ENCODE measurements at places on chromosomes 3 and 15.

- H3K4me3 ChIP-seq = no peak overlapping the region
- peaks cover 25% of the 10 kb centered on the region for H3K27me3 ChIP-seq
- H3K4me1 ChIP-seq = peaks cover 30% of the 10 kb centered on the region
- no peak overlapping the region for H3K27ac ChIP-seq
Measured at GRCh38 chr3:158111861-158112260, 2.0 kb downstream of the RSRC1 start.

- H3K4me3 ChIP-seq = no peak overlapping the region
- H3K27ac ChIP-seq = no peak overlapping the region
- no peaks in the 10 kb centered on the region for H3K27me3 ChIP-seq
- no peaks in the 10 kb centered on the region for H3K4me1 ChIP-seq
Measured at GRCh38 chr3:27607370-27607769, 114.8 kb downstream of the EOMES start.

DNA sequence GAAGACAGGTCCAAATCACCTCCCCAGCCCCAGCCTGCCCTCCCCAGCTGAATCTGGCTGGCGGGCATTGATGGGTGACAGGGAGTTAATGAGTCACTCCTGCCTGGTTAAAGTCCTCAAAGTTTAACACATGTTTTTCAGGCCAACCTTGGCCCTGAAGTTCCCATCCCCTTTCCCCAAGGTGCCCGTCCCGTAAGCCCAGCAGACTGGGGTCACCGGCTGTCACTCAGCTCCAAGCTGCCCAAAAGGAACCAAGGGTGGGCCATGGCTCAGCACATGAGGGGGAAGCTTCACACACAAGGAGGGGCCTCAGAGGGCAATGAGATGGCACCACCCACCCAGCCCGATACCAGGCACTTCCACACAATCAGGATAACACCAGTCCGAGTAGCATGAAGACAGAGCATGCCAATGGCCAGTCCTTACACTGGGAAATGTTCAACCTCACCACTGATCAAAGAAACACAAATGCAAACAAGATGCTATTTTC is 10.2 kb upstream of the KLF15 start:
- H3K4me1 ChIP-seq = no peaks in the 10 kb centered on the region
- H3K27ac ChIP-seq = no peak overlapping the region
- H3K4me3 ChIP-seq = no peak overlapping the region
- no peaks in the 10 kb centered on the region for H3K36me3 ChIP-seq

DNA sequence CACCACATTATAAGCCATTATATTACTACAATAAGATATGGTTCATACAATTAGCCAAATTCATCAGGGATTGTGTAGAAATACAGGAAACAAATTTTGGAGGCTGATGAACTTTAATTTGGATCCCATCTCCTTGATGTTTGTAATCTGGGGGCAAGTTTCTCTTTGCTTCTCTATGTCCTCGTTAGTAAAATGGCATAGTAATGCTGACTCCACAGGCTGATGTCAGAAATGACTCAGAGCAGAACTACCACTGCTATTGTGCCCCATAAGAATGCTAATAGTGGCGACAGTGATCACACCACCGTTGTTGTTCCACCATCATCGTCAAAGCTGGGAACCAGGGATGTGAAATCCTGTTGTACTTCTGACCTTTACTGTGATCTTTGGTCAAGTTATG is 722.3 kb upstream of the LMCD1 start:
- no peaks in the 10 kb centered on the region for H3K27me3 ChIP-seq
- H3K36me3 ChIP-seq = no peaks in the 10 kb centered on the region
- H3K4me1 ChIP-seq = no peaks in the 10 kb centered on the region
- no peak for DNase-seq

DNA sequence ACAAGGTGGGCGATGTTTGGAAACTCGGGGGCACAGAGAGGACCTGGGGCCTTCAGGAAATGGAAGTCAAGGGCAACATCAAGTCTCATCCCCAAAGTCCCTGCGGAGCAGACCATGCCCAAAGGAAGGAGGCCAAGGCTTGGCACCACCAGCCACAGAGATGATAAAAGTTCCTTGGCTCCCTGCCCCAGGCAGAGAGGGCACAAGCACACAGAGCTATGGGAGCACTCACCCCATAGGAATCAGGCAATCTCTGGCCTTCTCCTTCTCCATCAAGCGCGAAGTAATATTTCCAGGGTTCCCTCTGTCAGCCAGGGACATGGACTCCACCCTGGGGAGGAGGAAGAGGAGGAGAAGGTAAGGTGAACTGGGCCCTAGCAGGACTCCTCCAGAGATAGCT is 7.9 kb downstream of the ACAA1 start:
- no peaks in the 10 kb centered on the region for H3K4me1 ChIP-seq
- peaks cover 98% of the 10 kb centered on the region for H3K36me3 ChIP-seq
- DNase-seq = no peak
- H3K4me3 ChIP-seq = no peak overlapping the region
- no peaks in the 10 kb centered on the region for H3K27me3 ChIP-seq

GRCh38 chr3:112857526-112857925 is 10.9 kb upstream of the CD200R1L start:
- DNase-seq = peak; percentile 58
- H3K27ac ChIP-seq = no peak overlapping the region
- H3K4me3 ChIP-seq = no peak overlapping the region

DNA sequence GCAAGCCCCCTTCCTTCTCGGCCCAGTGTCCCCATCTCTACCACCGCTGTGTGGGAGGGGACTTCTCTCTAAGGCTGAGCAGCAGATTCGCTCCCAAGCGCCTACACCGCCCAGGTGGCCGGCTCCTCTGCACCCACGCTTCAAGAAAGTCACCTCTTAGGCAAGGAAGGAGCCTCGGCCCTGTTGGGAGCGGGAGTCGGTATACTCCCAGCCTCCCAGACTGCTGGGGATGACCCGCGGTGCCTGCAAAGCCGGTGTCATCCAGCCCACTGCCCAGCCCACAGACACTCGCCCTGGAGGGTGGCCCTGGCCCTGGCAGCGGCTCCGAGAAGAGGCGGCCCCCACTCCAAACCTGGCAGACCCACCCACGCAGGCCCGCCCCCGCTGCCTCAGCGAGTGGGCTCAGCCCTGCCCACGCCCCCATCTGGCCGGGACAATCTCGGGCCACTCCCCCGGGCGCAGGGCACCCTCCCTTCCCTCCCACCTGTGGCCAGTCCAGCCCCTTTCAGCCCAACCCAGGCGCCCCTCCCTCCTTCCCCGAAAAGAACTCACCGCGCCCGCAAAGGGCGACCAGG is 396 bp downstream of the CHRNB4 start:
- H3K4me3 ChIP-seq = peak overlapping the region; percentile 32
- DNase-seq = no peak
- H3K27me3 ChIP-seq = peaks cover 3% of the 10 kb centered on the region
- no peak overlapping the region for H3K27ac ChIP-seq
- H3K36me3 ChIP-seq = no peaks in the 10 kb centered on the region

- no peaks in the 10 kb centered on the region for H3K27me3 ChIP-seq
- H3K36me3 ChIP-seq = no peaks in the 10 kb centered on the region
- H3K4me3 ChIP-seq = peak overlapping the region; percentile 83
- peak; percentile 48 for DNase-seq
Measured at GRCh38 chr3:183253528-183254486, 754 bp downstream of the B3GNT5 start.

- DNase-seq = peak; percentile 78
- H3K36me3 ChIP-seq = no peaks in the 10 kb centered on the region
- H3K4me3 ChIP-seq = no peak overlapping the region
Measured at GRCh38 chr3:149717391-149718056, 34.8 kb downstream of the COMMD2 start.

DNA sequence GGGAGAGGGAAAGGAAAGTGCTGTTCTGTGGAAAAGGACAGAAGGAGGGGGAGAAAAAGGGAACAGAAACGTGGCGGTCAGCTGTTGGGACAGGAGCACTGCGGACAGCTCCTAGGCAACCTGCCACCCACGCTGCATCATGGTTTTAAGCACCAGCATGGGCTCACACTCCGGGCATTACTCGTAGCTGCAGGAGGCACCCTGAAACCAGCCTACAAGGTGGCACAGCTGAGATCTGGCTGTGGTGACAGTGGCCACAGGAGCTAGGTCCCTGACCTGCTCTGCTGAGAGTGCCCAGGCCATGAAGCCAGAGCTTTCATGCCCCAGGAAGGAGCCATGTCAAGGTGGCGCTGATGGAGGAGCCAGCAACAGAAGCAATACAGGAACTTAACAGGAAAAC is 161.4 kb upstream of the ST8SIA2 start:
- no peak for DNase-seq
- no peaks in the 10 kb centered on the region for H3K4me1 ChIP-seq
- H3K27me3 ChIP-seq = no peaks in the 10 kb centered on the region
- H3K27ac ChIP-seq = no peak overlapping the region
- no peaks in the 10 kb centered on the region for H3K36me3 ChIP-seq
- H3K4me3 ChIP-seq = no peak overlapping the region

GRCh38 chr3:154819491-154819890 is 260.6 kb upstream of the MME start:
- no peaks in the 10 kb centered on the region for H3K27me3 ChIP-seq
- no peaks in the 10 kb centered on the region for H3K4me1 ChIP-seq
- H3K4me3 ChIP-seq = no peak overlapping the region
- H3K36me3 ChIP-seq = no peaks in the 10 kb centered on the region
- DNase-seq = no peak
- H3K27ac ChIP-seq = no peak overlapping the region

- H3K36me3 ChIP-seq = no peaks in the 10 kb centered on the region
- no peak for DNase-seq
- H3K27ac ChIP-seq = no peak overlapping the region
- H3K4me3 ChIP-seq = no peak overlapping the region
- no peaks in the 10 kb centered on the region for H3K4me1 ChIP-seq
Measured at GRCh38 chr3:1805331-1805730, 293.3 kb upstream of the CNTN4 start.

DNA sequence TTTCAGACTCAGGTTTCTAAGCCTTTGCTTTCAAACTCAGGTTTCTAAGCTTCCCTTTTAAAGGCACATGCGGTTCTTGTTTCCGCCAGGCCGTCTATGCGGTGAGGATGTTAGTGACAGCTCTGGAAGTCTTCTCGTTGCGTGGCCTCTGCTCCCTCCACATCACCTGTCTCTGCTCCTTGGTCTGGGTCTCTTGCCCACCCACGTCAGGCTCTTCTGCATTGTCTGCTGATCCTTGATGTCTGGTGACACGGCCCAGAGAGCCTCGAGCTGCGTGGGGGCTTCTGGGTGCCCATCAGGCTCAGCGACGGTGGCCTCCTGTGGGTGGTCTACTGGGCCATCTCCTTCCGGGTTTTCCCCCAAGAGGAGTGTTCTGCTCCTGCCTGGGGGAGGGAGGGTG is 30.5 kb downstream of the KLF13 start:
- H3K27me3 ChIP-seq = no peaks in the 10 kb centered on the region
- DNase-seq = peak; percentile 88
- H3K4me1 ChIP-seq = peaks cover 92% of the 10 kb centered on the region
- H3K4me3 ChIP-seq = peak overlapping the region; percentile 30

- H3K27me3 ChIP-seq = peaks cover 18% of the 10 kb centered on the region
- no peak for DNase-seq
- no peaks in the 10 kb centered on the region for H3K36me3 ChIP-seq
- no peaks in the 10 kb centered on the region for H3K4me1 ChIP-seq
- H3K27ac ChIP-seq = no peak overlapping the region
- H3K4me3 ChIP-seq = no peak overlapping the region
Measured at GRCh38 chr15:72925661-72926060, 126.6 kb upstream of the NEO1 start.

- DNase-seq = no peak
- H3K27me3 ChIP-seq = no peaks in the 10 kb centered on the region
- no peak overlapping the region for H3K27ac ChIP-seq
- H3K4me1 ChIP-seq = no peaks in the 10 kb centered on the region
- no peaks in the 10 kb centered on the region for H3K36me3 ChIP-seq
- no peak overlapping the region for H3K4me3 ChIP-seq
Measured at GRCh38 chr3:156507285-156507684, 47.6 kb downstream of the SSR3 start.

GRCh38 chr3:97201814-97202213 is 387.4 kb downstream of the EPHA6 start:
- no peaks in the 10 kb centered on the region for H3K27me3 ChIP-seq
- H3K27ac ChIP-seq = no peak overlapping the region
- no peaks in the 10 kb centered on the region for H3K4me1 ChIP-seq
- no peak for DNase-seq

DNA sequence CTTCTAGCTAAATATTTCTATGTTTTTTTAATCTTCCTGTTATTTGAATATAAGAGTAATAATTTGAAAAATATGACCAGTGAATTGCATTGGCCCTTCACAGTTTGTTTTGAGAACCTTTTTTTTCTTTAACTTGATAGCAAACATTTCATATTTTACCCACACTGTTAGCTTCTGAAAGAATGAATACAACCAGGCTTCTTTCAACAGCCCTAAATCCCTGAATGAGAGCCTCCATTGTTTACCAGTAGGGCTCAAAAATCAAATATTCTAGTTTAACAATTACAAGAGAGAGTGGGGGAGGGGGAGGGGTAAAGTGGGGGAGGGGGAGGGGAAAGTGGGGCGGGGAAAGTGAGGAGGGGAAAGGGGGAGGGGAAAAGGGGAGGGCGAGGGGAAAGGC is 14.5 kb upstream of the TOP2B start:
- H3K4me1 ChIP-seq = no peaks in the 10 kb centered on the region
- no peaks in the 10 kb centered on the region for H3K36me3 ChIP-seq
- no peak overlapping the region for H3K4me3 ChIP-seq
- no peak overlapping the region for H3K27ac ChIP-seq
- no peak for DNase-seq
- H3K27me3 ChIP-seq = no peaks in the 10 kb centered on the region

DNA sequence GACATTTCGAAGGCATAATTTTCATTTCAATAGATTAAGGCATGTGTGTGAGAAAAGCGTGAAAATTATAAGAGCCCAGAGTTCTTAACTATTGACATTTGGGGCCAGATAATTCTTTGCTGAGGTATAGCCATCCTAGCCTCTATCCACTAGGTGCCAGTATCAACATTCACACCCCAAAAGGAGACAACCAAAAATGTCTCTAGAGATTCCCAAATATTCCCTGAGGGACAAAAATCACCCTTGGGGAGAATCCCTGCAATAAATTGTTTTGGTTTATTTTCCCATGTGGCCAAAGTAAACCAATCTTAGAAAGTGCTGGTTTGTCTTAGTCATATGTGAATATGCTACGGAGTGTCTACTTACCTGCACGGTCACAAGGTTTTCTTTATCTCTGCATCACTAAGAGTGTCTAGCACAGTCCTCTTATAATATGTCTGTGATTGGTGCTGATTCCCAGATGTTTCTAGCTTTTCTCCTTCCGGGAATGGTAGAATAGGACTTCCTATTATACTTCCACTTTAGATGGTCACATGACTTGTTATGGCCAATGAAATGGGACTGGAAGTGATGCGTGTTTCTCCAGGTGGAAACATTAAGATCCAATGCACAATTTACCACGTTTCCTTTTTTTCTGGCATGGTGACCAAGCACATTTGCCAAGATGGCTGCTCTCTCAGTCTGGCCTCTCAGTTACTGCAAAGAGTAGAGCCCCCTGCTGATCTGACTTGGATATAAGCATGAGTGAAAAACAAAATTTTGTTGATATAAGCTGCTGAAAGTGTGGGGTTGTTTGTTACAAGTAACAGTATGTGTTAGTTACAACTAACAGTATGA is 8.0 kb upstream of the KBTBD8 start:
- H3K27ac ChIP-seq = no peak overlapping the region
- H3K36me3 ChIP-seq = no peaks in the 10 kb centered on the region
- H3K4me1 ChIP-seq = no peaks in the 10 kb centered on the region
- DNase-seq = peak; percentile 32
- H3K4me3 ChIP-seq = no peak overlapping the region
- H3K27me3 ChIP-seq = no peaks in the 10 kb centered on the region

- H3K4me3 ChIP-seq = no peak overlapping the region
- DNase-seq = no peak
- H3K4me1 ChIP-seq = no peaks in the 10 kb centered on the region
Measured at GRCh38 chr3:168532135-168532534, 436.4 kb upstream of the GOLIM4 start.

- DNase-seq = no peak
- no peaks in the 10 kb centered on the region for H3K27me3 ChIP-seq
- no peak overlapping the region for H3K27ac ChIP-seq
- no peaks in the 10 kb centered on the region for H3K4me1 ChIP-seq
Measured at GRCh38 chr3:64559588-64559987, 128.2 kb downstream of the ADAMTS9 start.

Measured in common myeloid progenitor, CD34-positive (primary cell).